ENCODE measurements at places on chromosomes 16 and 17.

DNA sequence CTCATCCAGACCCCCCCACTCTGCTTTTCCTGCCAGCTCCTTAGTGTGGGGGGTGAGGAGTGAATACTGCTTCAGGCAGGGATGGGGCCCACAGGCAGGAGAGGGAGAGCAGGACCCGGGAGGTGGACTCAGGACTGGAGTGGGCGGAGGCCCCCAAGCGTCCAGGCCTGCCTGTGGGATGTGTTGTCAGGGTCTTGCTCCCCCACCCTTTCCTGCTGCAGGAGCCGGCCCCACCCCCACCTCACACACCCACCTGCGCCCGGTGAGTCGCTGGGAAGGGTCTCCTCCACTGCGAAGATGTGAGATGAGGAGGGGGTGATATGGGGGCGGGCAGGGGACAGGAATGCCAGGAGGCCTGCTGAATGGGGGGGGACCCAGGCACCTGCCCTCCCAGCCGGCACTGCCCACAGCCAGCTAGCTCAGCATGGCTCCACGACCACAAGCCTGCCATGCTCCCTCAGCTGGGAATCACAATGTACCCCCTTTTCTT is 1.1 kb downstream of the FAM171A2 start:
- no peak for DNase-seq

DNA sequence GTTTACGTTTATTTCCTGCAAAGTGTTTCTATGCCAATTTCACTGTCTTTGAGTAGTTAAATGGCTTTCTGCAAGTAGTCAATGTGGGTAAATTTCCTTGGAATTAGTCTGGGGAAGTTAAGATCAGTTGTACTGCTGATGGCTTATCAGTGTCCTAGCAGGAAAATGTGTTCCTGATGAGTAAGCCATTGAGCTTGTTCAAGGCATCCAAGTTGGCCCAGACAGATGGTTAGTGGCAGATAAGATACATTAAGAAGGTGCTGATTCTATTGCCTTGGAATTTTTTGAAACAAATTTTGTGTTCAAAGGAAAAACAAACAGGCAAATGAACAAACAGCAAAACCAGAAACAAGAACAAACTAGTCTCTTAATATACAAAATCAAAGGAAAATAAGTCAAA is 258.4 kb downstream of the MAP2K6 start:
- DNase-seq, result no peak

DNA sequence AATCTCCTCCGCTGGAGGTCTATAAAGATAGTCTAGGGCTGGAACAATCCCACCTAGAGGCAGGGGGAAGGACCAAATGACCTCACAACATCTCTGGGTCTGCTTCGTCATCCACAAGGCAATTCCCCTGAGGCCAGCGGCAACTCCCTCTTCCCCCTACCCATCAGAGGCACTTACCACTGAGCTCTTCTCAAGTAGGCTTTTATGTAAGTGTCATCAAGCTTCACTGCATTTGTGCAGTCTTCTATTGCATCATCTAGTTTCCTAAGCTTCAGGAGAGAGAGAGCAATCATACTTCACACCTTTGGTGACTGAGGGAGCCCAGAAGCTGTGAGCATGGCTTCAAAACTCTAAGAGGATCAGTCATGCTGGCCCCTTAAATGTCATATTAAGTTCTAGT is 21.0 kb downstream of the CNP start:
- DNase-seq, result no peak

GRCh38 chr16:14132696-14133048 is 61.6 kb downstream of the MRTFB start:
- no peak for DNase-seq

- DNase-seq, result no peak
These were observed 593.5 kb upstream of the SOX9 start for GRCh38 chr17:71527311-71527710.

DNA sequence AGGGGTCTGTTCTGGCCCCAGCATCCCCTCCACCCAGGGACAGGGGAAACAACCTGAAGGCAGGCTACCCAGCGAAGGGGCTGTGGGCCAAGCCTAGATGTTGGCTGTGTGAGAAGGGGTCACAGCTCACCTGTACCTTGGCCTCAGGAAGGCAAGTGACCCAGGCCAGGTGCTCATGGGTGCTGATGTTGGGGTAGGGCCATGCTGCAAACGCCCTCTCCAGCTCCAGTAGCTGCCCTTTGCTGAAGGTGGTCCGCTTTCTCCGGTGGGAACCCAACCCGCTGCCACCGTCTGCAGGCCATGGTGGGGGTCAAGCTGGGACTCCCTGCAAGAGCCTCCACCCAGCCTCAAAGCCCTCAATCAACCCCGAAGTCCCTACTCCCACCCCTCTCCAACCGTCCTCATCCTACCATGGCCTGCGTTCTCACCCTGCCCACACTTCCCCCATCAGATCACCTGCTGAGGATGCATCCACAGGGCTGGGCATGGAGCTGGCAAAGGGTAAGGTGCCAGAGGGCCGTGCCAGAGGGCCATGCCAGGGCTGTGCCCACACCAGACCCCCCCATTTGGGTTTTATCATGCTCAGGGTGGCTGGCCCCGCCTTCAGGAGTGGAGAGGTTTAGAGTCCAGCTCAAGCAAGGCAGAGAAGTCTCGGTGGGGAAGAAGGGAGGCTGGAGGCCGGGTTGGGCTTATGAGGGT is at the start of gene SEBOX:
Gene SEBOX, minus strand, starts transcription at position 535 of the 699 bp plus-strand sequence. Its CDS starts 48 bp downstream, at position 487.
- no peak for DNase-seq

- no peak for DNase-seq
These were observed 206.1 kb upstream of the ZFHX3 start for GRCh38 chr16:73253922-73254480.

DNA sequence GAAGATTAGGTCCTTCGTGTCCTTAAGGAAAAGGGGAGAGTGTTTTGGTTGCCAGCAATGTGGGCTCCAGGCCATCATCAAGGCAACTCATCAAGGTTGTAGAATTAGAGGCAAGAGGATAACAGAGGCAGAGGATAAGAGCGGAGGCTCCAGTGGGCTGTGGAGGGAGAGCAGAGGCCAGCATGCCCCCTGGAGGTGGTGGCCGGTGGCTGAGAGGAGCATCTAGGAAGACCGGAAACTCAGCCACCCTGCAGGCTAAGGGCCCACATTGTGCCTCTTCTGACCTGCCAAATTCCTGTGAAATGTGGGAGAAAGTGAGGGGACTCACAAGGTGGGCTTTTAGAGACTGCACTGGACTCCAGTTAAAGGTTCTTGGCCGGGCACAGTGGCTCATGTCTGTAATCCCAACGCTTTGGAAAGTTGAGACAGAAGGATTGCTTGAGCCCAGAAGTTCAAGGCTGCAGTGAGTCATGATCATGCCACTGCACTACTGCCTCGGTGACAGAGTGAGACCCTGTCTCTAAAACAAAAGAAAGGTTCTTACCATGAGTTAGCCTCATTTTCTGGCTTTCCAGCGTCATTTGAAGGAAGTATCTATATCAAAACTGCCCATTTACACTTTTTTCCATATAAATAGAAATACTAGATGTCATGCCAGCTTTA is 62.7 kb upstream of the ADORA2B start:
- DNase-seq, result no peak

GRCh38 chr16:55333684-55334083 is 9.7 kb downstream of the IRX6 start:
- no peak for DNase-seq

DNA sequence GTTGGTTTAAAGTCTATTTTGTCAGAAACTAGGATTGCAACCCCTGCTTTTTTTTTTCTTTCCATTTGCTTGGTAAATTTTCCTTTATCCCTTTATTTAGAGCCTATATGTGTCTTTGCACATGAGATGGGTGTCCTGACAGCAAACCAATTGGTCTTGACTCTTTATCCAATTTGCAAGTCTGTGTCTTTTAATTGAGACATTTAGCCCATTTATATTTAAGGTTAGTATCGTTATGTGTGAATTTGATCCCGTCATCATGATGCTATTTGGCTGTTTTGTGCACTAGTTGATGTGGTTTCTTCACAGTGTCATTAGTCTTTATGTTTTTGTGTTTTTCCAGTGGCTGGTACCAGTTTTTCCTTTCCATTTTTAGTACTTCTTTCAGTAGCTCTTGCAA is 127.7 kb upstream of the ZNF267 start:
- no peak for DNase-seq

All from activated CD8-positive, alpha-beta memory T cell treated with anti-CD3 and anti-CD28 coated beads for 1 hour (primary cell).